ENCODE measurements at places on chromosomes 16 and 17.

GRCh38 chr17:11853321-11854151 lies 143.7 kb downstream of the ZNF18 start:
- DNase-seq: no peak

- DNase-seq: no peak
Observed at GRCh38 chr17:69864462-69864861, 210.6 kb upstream of the KCNJ16 start.

DNA sequence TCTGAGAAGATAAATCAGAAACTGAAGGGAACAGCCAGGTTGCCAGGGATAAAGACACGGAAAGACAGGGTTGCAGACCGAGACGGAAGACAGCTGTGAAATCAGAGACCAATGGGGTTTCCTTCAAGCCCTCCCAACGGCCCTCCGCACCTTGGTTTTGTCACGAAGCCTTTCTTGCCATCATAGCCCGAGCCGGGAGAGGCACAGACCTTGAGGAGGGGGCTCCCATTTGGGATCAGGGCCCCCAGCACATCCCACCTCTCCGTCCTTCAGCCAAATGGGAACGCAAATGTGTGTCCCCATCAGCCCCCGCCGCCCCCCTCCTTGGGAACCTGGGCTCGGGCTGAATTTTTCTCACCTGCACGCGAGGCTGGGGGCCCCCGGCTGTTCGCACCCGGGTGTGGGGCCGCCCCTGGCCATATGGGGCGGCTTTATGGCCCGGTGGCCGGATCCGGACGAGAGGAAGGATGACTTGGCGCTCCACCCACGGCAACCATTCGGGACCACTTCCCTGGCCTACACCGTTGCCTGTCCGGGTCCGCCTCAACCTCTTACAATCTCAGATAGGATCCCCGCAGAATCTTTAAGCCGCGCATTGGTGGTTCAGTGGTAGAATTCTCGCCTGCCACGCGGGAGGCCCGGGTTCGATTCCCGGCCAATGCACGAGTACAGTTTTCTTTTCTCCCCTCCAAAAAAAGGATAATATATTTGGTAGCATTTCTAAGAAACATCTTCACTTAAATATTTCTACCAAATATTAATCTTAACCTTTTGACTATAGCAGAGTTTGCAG lies 1.4 kb upstream of the HES7 start:
- DNase-seq: peak; percentile 43

DNA sequence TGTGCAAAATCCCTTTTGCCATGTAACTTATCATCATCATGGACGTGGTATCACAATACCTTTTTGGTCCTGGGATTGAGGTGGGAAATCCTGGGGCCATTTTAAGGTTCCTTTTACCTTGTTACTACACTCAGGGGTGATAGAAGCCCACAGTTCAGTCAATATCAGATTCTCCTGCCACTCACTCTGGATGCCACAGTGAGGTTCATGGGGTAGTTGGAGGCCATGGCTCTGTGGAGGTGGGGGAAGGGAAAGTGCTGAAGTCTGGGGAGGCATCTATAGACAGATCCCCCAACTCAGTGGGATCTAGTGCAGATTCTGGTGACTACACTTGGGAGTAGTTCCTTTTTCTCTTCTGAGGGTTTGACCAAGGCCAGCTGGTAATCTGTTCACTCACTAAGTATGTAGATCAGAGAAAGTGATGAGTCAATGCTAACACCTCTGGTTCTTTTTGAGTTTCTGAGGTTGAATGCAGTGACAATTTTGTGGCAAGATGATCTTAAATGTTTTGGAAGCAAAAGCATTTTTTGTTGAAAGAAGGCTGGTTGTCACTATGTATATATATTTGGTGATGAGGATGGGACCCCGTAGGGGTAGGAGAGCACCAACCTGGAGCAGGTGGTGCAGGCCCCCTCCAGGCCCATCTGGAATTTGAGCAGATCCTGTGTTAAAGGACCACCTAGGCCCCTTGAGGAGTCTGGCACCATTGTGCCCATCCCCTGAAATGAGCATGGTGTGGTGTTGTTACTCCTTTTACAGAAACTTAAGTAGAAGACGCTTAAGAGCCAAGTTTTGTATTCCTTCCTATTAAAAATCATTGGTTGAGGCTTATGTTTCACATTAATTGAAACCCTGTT lies 18.8 kb upstream of the IRF8 start:
- DNase-seq: peak; percentile 51

DNA sequence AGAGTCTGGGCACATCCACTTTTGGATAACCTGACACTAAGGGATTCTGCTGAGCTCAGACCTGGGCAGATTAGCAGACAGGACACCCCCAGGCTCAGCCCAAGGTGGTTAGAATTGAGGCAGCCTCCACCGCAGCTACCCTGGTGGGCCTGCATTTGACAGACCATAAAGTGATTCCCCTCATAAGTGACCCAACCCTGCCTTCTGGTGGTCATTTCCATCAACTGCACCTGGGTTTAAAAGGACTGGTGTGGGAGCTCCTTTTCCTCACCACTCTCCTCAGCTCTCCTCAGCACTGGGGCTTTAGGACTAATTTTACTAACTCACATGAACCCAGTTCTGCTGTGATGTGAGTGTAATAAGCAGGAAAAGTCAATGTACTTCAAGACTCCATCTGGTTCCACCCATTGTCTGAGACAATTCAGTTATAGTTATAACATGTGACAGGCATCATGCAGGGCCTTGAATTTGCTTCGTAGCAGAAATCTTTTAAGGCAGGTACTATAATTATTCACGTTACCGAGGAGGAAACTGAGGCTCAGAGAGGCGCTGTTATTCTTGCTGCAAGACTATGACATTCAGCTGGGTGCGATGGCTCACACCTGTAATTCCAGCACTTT lies 42.5 kb downstream of the MYH3 start:
- DNase-seq: no peak
